Omental fat pad (tissue), 4 donors: ENCODE measurements at places on chromosomes 1 and 21.

DNA sequence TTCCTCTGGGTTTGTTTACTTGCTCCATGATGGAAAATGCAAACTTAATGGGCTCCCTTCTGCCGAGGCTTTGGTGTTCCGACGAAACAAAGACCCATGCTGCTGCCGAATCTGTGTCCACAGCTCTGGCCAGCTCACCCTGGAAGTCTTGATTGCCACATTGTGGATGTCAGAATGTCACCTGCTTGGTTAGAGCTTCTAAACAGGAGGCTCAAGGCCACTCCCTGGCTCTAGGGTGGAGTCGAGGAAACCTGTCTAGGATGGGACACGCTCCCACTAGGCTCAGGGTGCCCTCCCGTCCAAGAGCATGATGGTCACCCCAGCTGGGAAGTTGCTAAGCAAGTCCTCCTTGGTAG is 279.3 kb upstream of the VAMP3 start:
- DNase-seq: no peak

DNA sequence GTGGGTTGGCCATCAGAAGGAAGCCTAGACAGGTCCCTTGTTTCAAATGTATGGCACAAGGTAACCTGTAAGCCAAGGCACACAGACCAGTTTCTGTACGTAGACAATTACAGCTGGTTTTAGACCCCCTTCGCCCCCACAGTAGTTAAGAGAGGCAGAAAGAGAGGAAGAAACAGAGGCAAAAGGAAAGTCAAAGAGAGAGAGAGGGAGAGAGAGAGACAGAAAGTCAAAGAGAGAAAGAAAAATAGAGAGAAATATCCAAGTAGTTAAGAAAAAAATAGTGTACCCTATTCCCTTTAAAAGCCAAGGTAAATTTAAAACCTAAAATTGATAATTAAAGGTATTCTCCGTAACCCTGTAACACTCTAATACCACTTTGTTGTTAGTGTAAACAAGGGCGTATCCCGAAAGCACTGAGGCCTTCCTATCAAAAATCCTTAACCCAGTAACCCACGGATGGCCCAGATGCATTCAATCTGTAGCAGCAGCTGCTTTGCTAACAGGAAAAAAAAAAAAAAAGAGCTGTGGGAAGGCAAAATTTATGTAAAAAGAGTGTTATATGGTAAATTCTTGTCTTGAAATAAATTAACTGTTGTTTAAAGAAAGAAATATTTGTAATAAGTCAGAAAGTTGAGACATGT is 49.4 kb downstream of the ADCY10 start:
- no peak for DNase-seq

GRCh38 chr1:22817462-22817861 is 106.8 kb downstream of the EPHB2 start:
- DNase-seq: no peak

- DNase-seq: no peak
These were observed 6.4 kb downstream of the SMAP2 start for GRCh38 chr1:40379785-40380452.

GRCh38 chr1:150696590-150696989 is 364 bp downstream of the GOLPH3L start:
- no peak for DNase-seq

DNA sequence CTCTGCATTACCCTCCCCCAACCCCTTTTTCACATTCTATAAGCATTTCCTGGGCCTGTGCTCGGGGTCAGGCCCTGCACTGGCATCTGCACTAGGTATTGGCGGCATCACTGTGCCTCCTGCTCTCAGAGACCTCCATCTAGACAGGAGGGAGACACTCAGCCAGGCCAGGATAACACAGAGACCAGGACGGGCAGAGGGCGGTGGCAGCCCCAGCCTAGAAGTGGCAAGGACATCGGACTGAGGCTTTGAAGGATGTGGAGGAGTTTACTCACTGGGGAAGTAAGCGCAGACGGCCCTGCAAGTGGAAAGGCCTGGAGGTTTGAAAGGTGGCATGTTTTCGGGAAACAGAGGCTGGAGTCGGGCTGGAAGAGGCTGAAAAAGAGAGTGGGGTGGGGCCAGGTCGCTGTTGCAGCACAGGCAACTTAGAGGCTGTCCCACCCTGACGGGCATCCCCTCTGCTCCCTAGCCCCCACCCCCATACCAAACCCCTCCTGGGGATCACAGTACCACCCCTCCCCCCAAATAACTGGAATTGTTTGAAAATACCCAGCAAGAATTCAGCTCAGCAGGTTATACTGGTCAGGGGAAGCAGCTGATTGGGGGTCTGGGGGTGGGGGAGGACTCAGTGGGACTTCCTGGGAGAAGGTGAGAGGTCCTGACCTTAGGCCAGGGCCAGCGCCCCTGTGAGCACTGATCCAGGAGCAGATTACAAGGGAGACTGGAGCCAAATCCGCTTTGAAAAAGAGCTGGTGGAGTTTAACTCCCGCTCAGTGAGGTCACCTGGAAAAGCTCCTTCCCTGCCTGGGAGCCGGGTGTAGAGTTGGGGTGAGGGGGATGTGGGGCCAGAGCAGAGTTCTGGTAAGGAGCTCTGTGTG is 121.8 kb upstream of the WNT4 start:
- no peak for DNase-seq

DNA sequence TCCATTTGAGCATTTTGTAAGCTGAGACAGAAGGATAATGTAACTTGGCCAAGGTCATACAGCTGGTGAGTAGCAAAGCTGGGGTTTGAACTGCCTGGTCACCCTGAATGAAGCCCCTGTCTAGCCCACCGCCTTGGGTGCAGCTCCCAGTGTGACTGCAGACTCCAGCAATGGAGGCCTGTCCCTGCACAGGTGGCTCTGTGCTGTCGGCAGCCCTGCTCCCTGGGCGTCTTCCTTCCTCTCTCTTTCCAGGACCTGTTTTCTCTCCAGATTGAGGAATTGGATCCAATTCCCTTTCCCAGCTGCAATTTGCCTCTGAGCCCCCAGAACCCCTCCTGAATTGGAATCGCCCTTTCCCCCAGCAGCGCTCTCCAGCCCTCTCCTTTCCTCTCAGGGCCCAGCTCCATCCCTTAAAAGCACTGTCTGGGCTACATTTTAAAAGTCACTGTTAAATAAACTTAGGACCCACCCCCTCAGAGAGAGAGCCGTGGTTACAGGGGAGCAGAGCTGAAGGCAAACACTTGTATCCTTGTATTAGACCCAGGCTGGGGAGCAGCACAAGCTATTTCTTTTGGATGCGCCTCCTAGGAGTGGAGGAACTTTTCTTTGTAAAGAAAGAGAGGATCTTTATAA is 161.4 kb upstream of the LMO4 start:
- no peak for DNase-seq

DNA sequence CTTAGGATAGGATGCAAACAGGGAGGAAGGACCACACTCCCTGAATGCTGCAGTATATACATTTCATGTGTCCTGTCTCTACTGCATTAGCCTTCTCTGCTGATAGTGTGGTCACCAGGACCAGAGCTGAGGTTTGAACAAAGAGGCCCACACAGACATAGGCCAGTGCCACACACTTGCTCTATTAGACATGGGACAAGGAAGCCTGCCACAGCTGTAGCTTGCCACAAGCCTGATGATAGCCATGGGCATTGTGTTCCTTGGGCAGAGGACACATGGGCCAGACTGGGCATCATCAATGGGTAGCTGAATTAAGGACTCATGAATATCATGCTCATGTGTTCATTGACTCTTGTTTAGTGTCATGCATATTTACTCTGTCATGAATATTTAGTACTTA is 10.4 kb downstream of the CAMSAP2 start:
- no peak for DNase-seq

GRCh38 chr1:228351850-228352249 is 54.8 kb downstream of the TRIM11 start:
- no peak for DNase-seq

DNA sequence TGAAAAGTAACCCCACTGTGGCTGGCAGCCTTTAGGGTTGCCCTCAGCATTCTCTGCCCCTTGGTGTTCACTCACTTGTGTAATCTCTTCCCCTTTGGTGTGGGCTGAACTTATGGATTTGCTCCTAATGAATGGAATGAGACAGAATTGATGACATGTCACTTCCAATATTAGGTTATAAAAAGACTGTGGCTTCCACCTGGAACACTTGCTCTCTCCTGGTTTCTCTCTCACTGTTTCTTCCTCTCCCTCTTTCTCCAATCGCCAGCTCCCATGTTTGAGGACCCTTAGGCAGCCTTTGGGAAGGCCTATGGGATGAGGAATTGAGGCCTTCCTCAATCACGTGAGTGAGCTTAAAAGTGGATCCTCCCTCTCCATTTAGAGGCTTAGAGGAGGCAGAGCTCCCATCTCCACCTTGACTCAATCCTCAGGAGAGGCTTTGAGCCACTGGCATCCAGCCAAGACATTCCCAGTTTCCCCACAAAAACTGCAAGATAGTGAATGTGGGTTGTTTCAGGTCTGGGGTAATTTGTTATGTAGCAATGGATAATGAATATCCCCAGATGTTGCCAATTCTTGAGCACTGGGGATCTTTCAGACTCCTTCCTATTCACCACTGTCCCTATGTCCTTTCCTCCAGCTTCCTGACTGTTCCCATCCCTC is 95.5 kb upstream of the CD34 start:
- no peak for DNase-seq

- no peak for DNase-seq
These were observed 26.2 kb downstream of the DMAP1 start for GRCh38 chr1:44239331-44239960.

- DNase-seq: no peak
These were observed 725.4 kb upstream of the RGS18 start for GRCh38 chr1:191432817-191433216.

DNA sequence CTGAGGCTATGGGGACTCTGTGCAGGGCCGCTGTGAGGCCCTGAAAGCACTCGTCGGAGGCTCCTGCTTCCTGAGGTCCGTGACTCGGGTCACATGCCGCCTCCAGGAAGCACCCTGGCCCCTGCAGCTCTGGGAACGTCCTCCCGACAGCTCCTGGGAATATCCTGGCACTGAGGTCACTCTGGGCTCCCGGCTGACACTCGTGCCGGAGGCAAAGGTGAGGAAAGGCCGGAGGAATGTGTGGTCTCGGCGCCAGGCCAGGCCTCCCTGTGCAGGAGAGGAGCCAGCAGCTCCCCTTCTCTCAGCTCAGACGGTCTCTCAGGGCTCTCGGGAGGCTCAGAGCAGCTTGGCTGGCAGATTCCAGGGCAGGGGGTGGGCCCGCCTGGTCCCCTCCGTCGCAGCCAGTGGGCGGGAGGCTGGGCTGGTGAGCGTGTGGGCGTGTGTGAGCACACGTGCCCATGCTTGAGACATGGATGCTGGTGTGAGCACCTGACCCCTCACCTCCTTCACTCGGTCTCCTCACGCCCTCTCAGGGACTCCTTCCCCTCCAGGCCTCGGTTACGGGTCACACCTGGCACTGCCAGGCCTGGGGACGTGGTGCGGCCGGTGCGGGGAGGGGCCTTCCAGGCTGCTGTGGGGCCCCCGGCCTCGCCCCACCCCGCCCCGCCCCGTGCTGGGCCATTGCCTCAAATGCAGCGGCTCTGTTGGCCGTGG is 5.5 kb upstream of the RNF223 start:
- DNase-seq: no peak

GRCh38 chr21:35614396-35614921 is 445.9 kb downstream of the SETD4 start:
- no peak for DNase-seq

DNA sequence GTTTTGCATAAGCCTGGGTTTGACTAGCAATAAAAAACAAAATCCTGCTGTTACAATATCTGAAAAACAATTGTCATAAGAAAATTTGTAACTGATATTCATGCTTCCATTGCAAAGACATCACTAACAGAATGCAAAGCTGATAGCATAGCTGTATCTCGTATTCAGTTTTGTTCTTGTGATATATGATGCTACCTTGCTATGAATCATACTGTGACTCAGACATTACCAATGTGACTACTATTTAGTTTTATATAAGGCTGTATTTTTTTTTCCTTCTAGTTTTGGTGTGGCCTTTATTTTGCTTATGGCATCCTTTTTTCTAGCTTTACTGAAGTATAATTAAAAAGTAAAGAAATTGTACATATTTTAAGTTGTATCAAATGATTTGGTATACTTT is 1381.8 kb downstream of the MRPL39 start:
- DNase-seq: no peak

- DNase-seq: no peak
These were observed 38.9 kb downstream of the TOR3A start for GRCh38 chr1:179120736-179121135.

DNA sequence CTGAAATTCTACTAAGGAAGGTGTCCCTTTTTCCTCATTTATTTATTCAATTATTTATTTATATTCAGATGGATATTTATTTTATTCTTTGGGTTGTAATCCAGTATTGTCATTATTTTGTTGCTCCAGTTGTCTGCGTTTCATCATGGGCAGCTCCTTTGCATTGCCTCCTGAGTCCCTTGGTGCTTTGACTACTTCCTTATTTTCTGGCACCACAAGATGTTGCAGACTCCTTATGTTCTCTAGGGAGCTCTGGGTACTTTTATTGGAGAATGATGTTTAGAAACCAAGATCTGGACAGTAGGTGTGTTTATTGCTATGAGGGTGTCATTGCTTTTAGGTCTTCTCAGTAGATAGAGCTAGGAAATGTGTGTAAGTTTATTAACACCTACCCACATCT is 59.9 kb upstream of the ERRFI1 start:
- no peak for DNase-seq

DNA sequence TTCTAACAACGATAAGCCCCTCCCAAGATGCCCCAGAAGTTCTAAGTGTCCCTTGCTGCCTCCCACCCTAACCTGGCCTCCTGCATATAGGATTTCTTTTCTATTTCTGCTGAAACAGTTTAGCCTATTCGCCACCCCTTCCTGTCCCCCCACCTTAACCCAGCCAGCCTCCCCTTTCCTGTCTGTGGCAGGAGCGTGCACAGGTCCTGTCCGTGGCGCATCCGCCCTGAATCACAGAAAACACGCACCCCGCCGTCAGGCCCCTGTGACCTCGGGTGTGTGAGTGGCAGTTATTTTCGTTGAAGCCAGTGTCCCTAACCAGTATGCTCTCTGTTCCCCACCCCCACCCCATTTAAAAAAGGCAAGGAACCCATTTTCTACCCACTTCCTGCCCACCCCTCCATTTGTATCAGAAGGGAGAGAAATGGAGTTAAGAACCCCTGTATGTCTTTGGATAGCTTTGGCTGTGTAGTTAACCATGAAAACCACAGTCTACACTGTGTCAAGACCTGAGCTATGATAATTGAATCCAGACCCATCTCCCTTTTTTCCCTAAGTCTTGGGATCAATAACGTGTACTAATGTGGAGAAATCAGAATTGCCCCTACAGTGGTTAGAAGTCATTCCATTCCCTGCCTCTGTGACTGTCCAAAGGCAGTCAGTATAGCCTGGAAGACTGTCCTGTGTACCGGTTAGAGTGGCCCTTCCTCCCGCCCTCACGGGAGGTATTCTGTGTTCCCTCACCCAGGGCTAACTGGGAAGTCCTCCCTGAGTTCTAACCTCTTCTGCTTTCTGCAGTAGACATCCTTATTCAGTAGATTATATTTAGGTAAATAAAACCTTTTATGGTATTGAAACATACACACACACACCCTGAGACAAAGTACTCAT is 1.8 kb downstream of the PLEKHO1 start:
- DNase-seq: no peak

- DNase-seq: no peak
These were observed 19.6 kb downstream of the BACE2 start for GRCh38 chr21:41187537-41188025.

DNA sequence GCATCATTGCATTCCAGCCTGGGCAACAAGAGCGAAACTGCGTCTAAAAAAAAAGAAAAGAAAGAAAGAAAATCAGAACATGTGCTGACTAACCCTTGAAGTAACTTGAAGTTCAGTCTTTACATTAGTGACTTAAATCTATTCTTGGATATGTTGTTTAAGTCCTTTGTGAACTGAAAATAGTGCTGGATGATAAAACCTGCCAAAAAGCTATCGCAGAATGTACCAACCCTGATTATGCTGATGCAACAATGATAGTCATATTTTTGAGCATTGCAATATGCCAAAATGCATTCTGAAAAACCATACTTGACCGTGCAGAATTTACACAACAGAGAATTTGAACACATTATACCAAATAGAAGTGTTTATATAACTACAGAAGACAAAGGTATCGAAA is 30.7 kb downstream of the SHISAL2A start:
- DNase-seq: no peak
